Activated CD8-positive, alpha-beta memory T cell treated with anti-CD3 and anti-CD28 coated beads for 24 hours (primary cell): ENCODE measurements at places on chromosomes 1 and 21.
A peak's percentile ranks its signal among the peaks of the same experiment; 100 is the strongest.

DNA sequence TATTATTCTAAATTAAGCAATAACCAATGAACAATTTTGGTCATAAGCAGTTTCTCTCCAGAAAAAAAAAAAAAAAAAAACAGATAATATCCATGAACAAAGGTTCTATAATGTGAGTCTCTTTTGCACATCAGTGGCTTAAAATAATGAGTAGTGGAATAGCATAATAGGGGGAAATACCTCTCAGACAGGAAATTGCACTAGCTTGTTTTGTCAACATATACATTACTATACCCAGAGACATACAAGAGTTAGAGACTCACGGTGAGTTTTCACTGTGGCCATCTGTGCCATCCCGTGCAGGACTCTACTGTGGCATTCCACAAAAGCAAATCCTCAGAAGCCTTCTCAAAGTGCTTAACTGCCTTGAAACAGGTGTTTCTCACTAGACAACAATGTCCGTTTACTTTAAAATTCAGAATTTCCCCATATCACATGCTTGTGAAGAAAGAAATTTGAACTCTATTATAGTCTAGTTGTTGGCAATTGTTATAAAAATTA lies 697.9 kb downstream of the USP25 start:
- no peak for DNase-seq

GRCh38 chr1:226738421-226738994 lies 574 bp downstream of the ITPKB start:
- DNase-seq: peak; percentile 85

DNA sequence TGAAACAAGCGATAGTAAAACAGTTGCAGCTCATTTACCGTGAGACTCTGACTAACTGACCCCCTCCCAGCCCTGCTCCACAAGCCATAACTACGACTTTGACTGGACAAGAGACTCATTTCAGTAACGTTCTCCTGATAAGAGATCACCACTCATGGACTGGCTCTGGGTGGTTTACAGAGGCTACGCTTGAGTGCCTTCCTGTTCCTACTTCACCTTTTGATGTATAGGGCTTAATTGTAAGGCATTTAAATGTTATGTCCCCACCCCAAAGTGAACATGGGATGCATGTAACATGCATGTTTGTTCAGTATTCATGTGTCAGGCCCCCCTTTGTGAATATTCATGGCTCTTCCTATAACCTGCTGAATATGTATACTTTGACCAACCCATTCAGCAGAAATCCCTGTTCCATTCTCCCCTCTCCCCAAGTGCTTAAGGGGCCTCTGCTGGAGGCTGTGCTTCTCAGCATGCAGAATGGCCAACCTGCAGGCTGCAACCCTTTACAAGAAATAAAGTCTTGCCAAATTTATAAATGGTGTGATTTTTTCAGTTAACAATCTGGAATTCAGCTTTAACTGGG lies 50.7 kb upstream of the SPOCD1 start:
- DNase-seq: no peak

GRCh38 chr1:150066838-150067183 lies 765 bp upstream of the VPS45 start:
- DNase-seq: peak; percentile 83

GRCh38 chr1:247241691-247242090 lies 14.2 kb upstream of the VN1R5 start:
- no peak for DNase-seq

GRCh38 chr1:39529901-39530535 lies 38.6 kb downstream of the BMP8A start:
- no peak for DNase-seq

GRCh38 chr1:226938903-226939437 lies 1.1 kb upstream of the COQ8A start:
- no peak for DNase-seq

DNA sequence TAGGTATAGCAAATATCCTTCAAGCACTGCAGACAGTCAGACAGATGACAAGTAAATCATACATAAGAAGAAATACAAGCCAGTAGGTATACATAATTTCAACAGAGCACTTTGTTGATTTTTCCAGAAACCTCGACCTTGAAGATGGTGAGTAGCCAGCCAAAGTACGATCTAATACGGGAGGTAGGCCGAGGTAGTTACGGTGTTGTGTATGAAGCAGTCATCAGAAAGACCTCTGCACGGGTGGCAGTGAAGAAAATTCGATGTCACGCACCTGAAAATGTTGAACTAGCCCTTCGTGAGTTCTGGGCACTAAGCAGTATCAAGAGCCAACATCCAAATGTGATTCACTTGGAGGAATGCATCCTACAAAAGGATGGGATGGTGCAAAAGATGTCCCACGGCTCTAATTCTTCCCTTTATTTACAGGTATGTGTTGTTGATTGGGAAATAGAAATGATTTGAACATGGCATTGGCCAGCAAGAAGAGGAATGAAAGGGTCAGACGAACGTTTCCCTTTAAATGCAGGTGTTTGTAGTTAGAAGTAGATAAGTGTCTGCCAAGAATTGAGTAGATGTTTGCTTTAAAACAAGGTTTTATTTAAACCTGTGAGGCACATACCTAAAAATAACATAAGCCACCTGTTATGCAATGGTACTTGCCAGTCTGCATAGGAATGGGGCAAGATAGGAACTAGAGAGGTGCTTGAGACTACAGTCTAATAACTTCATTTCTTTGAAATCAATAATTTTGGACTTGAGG lies 2.7 kb downstream of the PDIK1L start:
- no peak for DNase-seq

DNA sequence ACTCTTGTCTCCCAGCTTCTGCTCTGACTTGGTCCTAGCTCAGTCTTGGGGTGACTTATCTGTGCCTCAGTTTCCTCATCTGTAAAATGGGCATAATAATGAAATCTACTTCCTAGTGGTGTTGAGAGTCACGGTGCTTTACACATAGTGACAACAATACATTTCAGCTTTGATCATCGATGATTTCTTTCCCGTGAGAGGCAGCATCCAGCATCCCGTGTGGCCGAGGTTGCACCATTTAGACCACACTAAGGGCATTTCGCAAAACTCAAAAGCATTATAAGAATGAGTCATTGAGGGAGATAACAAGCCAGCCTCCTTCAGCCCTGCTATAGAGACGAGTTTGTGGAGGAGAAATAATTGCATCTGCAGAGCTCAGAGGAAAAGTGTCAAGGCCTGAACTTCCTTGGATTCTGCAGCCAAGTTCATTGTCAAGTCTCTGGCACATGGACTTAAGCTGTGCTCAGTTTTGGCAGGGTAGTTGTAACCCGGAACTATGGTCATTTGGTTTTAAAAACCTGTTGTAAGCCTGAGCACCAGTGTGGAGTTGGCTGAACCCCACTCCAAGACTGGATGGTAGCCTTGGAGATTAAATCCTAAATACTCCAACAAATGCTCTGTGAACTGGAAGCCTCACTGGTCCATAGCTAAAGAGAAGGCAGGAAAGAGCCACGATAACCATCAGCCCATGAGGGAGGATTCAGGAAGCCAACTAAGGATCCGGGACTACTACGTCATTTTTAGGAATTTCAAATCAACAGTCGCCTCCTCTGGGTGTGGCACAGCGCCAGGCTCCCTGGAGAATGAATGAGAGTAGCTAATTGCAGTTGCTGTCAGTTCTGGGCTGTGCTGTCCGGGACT lies 64.2 kb downstream of the TCP10L start:
- DNase-seq: no peak

DNA sequence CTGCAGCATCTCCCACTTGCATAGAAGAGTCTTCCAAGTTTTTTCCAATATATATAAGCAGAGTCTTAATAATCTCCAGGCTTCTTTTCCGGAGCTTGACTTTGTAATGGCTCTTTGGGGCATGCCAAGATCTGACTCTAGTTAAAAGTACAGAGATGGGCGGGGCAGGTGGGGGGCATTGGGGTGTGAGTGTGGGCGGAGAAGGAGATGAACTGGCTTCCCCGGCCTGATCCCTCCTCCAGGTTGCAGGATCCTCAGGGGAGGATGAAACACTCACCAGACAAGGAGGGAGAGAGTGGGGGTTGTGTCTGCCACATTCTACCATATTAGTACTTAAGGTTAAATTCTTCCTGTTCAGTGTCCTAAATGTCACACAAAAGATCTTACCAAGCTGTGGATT lies 23.0 kb downstream of the S100A10 start:
- no peak for DNase-seq

GRCh38 chr1:165303386-165303785 lies 53.1 kb downstream of the LMX1A start:
- no peak for DNase-seq

DNA sequence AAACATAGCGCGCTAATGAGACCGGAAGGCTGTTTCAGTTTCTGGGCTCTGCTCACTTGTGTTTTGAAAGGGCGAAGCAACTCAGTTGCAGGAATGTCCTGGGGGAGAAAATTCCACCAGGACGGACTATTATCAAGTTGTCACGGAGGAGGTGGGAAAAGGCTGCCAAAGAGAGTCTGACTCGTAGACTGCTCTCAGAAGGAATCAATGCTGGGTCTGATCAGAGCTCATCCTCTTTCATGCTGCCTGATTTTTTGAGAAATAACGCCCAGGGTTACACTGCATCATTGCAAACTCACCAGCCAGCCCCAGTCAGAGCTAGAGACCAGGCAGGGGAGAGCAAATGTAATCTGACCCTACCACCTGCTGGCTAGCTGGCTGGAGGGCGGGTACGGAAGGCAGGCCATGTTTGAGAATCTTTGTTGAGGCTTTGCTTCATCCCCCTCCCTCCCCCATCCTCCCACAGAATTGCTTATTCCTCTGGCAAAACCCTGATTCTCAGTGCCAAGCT lies 36.4 kb upstream of the BCL9 start:
- DNase-seq: no peak

DNA sequence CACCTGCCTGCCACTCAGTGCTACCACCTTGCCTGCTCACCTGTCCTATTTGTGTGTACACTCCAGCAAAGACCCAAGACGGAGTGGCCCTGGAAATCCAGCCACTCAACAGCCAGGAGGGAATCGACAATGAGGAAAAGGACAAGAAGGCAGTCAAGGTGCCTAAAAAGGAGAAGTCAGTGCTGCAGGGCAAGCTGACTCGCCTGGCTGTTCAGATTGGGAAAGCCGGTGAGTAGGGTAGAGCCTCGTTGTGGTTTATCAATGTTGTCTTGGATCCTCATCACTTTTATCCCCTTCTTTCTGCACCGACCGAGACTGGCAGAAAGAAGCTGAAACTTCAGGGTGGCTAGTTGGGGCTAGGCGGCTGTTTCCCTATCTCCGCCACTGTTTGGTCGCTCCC lies 61.4 kb upstream of the LAX1 start:
- DNase-seq: no peak

GRCh38 chr1:150798525-150798924 lies 9.5 kb downstream of the CTSK start:
- DNase-seq: no peak

DNA sequence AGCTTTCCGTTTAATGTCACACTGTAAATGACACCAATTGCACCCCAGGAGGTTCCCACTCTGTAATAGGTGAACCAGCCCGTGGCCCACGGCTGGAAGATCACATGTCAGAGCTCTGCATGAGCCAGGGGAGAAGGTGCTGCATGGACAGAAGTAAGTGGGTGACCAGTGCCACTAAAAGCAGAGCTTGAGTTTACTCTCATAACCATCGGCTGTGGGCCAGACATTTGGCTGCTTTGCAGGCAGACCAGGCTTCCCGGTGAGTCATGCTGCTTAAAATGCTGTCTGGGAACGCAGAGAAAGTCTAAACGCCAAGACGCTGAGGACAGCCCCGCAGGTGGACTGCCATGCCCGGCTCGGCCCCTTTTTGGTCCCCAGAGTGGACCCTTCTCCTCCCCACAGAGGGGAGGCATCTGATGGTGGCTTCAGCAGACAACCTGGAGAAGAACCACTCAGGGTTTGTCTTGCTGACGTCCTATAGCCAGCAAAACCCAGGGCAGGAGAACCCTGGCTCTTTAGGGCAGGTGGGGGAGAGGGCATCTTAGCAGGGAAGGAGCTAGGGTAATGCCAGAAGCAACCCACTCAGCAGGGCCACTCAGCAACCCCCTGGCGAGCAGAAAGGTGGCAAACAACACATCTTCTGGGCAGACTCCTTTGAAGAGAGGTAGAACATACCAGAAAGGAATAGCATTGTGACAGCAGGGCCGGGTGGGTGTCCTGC lies 7.3 kb downstream of the KIAA2013 start:
- no peak for DNase-seq

- DNase-seq: no peak
These were observed 31.7 kb upstream of the GPR88 start for GRCh38 chr1:100506217-100506616.

- DNase-seq: no peak
These were observed 140.5 kb downstream of the TIAM1 start for GRCh38 chr21:31203431-31204054.

GRCh38 chr1:211762206-211762605 lies 68.4 kb downstream of the LPGAT1 start:
- no peak for DNase-seq

- DNase-seq: no peak
These were observed 45.1 kb upstream of the C1orf174 start for GRCh38 chr1:3945222-3945621.

- DNase-seq: no peak
These were observed 930 bp downstream of the SLC30A10 start for GRCh38 chr1:219927298-219927955.

- DNase-seq: no peak
These were observed 32.3 kb downstream of the TBX19 start for GRCh38 chr1:168312718-168313604.

DNA sequence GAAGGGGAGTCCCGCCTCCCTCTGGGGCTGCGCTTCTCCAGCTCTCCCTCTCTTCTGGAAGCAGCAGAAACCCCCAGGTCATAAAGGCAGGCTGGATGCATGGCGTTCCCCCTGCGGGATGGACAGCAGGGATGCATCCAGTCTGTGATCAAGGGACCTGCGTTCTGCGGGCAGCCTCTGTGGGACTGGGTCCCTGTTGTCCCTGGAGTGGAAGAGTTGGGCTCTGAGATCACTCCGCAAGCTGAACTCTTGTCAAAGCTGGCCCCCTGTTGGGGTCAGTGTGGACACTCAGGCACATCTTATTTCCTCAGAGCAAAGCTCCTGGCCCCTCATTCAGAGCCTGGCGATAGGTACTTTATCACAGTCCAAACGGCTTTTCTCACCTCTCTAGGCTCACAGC lies 341.2 kb downstream of the PTPRU start:
- DNase-seq: no peak

DNA sequence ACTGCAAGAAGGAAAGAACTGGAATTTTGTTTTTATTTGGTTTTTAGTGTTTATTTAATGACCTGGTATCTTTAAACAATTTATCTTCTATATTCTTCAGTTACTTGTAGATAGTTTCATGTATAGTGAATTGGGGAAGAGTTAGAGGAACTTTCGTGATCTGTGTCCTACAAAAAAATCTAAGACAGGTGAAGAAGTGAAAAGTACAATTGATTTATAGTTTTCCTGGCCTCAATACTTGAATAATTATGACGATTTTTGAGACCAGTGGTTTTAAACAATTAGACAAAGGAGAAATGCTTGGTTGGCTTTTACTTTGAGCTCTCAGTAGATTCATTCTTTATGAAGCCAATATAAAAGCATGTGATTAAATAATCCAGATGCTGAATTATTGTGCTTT lies 7.5 kb downstream of the MIER1 start:
- no peak for DNase-seq

- no peak for DNase-seq
These were observed 940 bp downstream of the NES start for GRCh38 chr1:156676114-156676819.
